ENCODE measurements at places on chromosomes 16 and 17.
A peak's percentile ranks its signal among the peaks of the same experiment; 100 is the strongest.

GRCh38 chr16:10862438-10862837, 14.6 kb upstream of the CIITA start:
- DNase-seq = peak; percentile 6

GRCh38 chr16:5000573-5001001, 33.1 kb downstream of the NAGPA start:
- no peak for DNase-seq

DNA sequence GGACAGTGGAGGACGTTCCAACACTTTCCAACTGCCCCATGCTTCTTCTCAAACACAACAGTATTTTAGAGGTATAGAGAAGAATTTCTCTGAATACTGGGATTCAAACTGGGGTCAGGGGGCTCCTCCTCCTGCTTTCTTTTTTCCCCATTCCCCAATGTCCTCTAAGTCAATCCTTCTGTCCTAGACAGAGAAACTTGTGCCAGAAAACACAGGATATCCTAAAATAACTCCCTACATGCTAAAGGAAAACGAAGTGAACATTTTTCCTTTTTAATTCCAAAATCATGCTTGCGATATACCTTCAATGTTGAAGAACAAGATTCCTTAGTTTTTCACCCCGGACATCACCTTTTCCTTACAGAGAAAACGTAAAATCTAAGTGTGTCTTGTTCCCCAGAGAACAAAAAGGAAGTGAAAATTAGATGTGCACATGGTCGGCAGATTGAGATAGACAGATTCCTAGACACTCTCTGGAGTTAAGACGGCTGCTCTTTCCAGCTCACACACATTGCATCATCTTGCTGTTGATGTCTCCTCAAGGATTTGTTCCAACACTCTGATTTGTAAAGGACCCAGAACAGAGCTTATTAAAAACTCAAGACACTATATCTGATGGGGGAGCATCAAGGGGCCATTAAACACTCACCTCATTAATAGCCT, 228.2 kb downstream of the GRIN2A start:
- DNase-seq = no peak

DNA sequence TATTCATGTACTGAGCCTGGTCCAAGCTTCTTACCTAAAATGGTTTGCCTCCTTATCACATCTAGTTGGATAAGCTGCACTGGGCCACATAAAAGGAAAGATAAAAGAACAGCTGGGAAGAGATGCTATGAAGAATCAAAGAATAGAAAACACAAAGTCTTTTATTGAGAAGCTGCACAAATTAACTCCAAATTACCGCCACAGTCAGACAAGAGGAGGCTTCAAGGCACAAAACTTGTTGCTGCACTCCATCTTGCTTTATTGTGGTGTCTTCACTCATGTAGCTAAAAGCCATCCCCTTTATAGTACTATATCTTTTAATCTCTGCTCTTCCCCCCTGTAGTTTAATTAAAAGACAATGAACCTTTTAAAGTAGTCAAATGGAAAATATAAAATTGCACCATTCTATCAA, 330.6 kb upstream of the PMFBP1 start:
- DNase-seq = no peak

DNA sequence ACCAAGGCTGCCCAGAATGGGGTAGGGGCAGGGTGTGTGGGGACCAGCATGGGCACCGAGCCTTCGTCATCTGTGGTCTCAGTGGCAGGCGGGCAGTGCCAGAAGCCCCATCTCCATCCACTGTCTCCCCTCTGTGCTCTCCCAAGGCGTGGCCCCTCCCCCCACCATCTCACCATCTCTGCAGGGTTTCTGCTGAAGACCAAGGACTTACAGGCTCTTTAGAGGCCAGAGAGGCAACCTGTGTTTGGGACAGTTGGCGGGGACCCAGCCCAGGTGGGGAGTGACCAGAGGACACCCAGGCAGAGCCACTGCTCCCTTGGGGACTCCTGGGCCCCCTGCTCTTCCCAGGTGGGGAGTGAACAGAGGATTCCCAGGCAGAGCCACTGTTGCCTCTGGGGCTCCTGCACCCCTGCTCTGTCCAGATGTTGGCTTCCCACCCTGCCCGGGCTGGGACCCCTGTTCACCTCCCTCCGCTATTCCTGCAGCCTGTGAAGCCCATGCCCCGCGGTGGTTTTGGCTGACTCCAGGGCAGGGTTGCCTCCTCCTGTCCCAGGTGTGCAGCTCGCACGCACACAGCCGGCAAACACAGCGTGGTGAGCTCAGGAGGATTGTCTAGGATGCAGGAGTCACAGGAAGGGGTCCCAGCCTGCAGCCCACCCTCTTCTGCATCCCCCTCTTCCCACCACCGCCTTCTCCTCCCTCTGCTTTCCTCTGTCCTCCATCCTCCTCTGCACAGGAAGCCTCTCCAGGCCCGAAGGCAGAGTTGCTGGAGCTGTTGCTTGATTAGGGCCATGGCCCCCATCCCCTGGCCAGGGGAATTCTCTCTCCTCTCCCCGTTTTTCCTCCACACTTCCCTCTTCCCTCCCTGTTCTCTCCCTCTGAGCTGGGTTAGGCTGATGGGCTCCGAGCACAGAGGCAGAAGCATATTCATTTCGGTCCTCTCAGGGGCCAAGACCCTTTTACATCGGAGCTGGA, 45.0 kb downstream of the SLC7A5 start:
- DNase-seq = no peak

DNA sequence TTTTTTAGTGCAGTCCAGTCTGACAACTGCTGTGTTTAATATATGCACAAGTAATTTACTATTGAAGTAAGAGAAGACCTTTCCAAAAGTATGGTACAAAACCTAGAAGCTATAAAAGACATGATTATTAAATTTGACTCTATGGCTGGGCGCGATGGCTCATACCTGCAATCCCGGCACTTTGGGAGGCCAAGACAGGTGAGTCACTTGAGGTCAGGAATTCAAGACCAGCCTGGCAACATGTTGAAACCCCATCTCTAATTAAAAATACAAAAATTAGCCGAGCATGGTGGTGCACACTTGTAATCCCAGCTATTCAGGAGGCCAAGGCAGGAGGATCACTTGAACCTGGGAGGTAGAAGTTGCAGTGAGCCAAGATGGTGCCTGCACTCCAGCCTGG, 41.4 kb upstream of the VWA3A start:
- DNase-seq = no peak

DNA sequence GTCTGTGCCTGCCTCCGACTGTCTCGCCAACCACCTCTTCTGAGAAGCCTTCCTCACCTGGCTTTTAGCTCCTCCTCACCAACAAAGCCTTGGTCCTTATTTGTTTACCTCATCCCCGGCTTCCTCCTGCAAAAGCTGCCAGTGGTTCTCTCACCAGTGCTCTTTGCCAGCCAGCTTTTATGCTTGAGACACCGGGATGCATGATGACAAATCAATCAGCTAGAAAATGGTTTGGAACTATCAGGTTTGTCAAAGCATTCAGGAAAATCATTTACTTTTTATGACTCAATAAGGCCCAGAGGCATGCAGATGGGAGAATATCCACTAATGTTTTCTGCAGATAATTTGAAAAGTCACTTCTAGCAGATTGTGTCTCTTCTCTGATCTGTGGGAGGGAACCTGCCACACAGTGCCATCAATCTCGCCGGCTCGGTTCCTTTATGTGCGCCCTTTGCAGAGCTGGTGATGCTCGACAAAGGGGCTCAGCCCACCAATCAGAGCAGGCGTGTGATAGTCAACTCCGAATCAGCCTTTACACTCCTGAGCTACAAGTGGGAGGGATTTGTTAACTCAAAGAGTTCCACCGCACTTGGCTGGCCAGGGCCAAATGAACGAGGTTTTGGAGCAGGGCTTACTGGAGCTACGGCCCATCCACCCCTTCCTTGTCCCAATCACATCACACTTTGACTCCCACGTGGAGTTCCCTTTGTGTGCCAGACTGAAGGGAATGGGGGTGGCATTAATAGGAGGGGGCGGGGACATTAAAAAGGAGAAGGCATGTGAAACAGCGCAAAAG, 85.8 kb downstream of the MRC2 start:
- DNase-seq = no peak
